Left colon (tissue), 2 donors: ENCODE measurements at places on chromosomes 1 and 21. TPM values are rescaled to one million over a fixed set of nuclear protein-coding genes. Genes with fewer than 3 reads are reported as not detected.

SF3B4 gene
- 58.0 TPM for total RNA-seq

C1orf141 gene
- not detected for total RNA-seq

DNA sequence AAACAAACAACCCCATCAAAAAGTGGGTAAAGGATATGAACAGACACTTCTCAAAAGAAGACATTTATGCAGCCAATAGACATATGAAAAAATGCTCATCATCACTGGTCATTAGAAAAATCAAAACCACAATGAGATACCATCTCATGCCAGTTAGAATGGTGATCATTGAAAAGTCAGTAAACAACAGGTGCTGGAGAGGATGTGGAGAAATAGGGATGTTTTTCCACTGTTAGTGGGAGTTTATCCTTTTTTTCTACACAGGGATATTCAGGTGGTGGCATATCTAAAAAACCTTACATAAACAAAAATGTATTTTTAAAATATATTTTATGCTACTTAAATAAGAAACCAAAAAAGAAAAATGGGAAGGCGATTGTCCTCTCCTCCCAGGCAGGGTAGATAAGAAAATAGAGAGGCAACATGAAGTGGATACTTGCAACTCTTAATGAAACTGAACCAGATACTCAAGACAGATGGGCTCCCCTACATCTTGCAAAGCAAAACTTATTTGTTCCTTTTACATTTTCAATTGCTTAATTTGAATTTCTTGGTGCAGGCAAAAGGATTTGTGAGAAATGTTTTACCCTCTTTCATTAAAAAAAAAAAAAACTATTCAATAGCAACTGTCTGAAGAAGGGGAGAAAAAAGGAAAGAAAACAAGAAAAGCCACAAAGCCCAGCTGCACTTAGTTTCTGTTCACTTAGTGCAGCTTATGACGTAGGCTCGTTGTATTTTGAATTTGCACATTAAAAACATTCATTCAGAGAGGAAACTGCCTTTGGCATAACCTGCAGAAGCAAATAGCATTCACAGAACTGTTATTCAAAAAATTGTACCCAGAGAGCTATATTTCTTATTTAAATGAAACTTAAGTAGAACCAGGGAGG, 36.9 kb upstream of the RGS1 start:
- DNase-seq = no peak

CD84 gene
- 2.1 TPM for total RNA-seq

GART gene
- total RNA-seq = 48.9 TPM

GRCh38 chr21:42122808-42123207, 51.7 kb downstream of the UMODL1 start:
- DNase-seq = no peak
